ENCODE measurements at places on chromosomes 3 and 15. TPM values are rescaled to one million over a fixed set of nuclear protein-coding genes. Genes with fewer than 3 reads are reported as not detected.

- no peak for DNase-seq
Observed at GRCh38 chr15:85500060-85500708, 119.8 kb downstream of the AKAP13 start.

DNA sequence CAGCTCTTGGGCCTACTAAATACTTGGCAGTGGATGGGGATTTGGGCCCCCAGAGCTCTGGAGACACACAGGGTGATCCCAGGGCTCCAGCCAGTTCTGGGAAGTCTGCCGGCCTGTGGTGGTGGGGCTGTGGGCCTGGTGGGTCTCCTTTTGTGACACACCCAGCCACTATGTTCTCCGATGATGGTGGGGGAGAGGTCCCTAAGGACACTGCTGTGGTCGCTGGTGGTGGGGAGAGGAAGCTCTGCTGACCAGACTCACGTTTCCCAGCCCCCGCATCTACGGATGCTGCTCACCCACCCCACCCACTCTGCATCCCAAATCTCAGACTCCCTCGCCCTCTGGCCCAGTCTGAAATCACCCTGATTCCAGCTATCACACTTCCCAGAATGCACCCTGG, 396 bp downstream of the PLA2G4D start:
- no peak for DNase-seq

DNA sequence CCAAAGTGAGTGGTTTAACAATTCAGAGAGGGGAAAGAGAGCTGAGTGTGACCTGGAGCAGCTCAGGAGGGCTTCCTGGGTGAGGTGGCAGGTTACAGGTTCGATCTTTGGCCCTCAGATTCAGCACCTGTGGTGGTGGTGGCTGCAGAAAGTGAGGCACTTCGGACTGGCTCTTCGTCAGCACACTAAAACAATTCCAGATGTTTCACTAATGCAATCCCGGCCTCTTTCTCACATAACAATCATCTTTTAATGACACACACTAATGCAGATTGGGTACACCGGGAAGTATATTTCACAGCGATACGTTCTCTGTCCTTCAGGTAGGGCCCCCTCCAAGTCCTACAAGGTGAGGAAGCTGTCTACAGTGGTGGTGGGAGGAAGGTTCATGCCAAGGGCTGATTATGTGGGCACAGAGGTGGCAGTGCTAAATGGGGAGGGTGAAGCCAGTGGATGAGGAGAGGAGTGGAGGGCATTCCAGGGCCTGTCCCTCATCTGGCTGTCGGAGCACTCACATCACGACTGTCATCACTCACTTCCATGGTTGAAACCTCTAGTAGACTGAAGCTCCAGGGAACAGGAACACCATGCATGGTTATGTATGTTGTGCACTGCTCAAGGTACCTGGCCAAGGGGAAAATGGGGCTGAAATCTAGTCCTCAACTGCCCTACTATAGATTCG, 171.1 kb downstream of the RAB11A start:
- no peak for DNase-seq

NOP10 gene
- polyA plus RNA-seq = 121 TPM

NANOGP8 gene
- polyA plus RNA-seq = not detected

DNA sequence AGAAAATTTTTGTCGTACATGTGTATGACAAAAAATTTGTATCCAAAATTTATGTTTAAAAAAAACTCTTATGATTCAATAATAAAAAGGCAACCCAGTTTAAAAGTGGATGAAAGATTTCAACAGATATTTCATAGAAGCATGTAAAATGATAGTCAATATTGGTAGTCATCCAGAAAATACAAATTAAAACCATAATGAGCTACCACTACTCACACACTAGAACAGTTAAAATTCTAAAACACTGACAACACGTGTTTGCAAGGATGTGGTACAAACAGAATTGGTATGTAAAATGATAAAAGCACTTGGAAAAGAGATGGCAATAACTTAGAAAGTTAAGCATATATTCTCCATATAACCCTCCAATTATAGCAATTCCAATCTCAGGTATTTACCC, 303.0 kb upstream of the NR2F2 start:
- DNase-seq = no peak

DNA sequence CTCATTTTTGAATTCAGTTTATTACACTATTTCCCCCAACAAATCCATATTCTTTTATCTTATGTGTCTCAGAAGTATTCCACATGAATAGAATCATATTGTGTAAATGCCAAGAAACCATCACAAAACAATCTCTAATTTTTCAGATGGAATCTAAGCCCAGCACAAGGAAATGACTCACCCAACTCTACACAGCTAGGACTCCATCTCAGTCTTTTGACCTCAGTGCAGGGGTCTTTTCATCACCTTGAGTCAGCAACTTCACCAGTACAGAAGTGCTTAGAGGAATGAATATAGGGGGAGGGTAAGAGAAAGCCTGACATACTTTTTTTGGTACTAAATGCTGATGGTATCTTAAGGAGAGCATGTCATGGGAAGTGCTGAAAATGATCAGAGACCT, 169.3 kb upstream of the LRRN1 start:
- DNase-seq = no peak

STAC gene
- 9.1 TPM for polyA plus RNA-seq

DNA sequence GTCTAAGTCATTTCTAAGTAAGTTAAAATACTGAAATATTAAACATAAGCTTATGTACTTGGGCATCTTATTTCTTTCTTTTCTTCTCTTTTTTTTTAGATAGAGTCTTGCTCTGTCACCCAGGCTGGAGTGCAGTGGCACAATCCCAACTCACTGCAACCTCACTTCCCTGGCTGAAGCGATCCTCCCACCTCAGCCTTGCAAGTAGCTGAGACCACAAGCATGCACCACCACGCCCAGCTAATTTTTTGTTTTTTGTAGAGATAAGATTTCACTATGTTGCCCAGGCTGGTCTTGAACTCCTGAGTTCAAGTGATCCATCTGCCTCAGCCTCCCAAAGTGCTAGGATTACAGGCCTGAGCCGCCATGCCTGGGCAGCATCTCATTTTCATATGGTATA, 16.0 kb upstream of the ZNF710 start:
- DNase-seq = no peak

LARP6 gene
- polyA plus RNA-seq = 13.8 TPM

CYP8B1 gene
- 0.62 TPM for polyA plus RNA-seq

DNA sequence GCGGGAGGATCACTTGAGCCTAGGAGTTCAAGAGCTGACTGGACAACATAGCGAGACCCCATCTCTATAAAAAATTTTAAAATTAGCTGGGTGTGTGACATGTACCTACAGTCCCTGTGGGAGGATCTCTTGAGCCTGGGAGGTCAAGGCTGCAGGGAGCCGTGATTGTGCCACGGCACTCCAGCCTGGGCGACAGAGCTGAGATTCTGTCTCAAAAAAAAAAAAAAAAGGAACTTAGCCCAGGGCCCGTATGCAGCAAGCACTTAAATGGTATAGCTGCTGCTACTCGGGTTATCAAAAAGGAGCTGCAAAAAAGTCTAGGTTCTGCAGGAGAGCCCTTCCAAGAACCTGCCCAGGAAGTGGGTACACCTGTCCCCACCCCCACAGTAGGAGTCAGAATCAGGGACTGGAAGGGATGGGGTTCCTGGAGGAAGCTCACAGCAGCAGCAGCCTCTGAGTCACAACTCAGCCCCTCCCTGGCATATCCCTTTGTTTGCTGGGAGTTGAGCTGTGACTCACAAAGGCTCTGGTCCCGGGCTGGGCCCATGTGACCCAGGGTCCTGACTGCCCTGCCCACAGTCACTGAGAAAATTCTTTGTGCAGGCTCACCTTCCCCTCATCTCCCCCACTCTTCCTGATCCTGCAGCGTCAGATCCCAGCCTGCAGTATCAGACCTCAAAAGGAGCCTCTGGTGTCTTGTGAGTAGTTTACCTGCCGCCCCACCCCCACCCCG, at the start of gene SPATA12:
SPATA12 (plus strand) TSS at position 576 of the 733 bp plus-strand sequence. CDS start 13,031 bp downstream, outside the sequence.
- DNase-seq = no peak

DNA sequence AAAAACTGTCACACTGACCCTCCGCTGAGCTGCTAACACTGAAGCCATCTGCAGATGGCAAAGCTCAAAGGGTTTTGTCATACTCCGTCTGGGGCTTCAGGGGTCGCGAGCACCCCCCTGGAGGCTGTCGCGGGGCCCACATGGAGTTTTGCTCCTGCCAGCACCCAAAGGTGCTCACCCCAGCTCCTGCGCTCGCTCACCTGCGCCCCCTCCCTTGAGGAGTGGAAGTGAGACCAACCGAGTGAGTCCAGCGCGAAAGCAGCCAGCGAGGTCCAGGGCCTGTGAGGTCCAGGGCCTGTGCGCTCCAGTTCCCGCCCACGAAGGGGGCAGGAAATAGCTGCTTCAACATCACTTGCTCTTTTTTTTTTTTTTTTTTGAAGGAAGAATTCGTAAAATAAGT, 208.5 kb downstream of the ROBO2 start:
- no peak for DNase-seq

DNA sequence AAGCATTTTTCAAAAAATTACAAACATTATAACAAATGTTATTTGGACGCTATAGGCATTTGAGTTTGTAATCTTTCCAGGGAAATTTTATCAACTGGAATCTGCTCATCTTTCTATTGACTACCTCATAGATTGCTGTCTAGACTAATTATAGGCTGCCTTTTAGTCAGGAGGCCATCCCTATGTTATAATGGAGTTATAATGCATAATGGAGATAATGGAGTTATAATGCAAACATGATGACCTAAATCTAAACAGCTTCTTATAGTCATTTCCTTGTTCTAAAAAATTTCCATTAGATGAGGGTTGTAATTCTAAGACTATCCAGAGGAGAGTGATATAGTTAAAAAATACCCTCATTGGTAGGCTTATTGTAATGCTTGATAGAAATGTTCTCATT, 226.4 kb downstream of the SI start:
- no peak for DNase-seq

GRCh38 chr3:118075873-118076272, 958.8 kb downstream of the IGSF11 start:
- DNase-seq = no peak

PLA1A gene
- 6.0 TPM for polyA plus RNA-seq

DNA sequence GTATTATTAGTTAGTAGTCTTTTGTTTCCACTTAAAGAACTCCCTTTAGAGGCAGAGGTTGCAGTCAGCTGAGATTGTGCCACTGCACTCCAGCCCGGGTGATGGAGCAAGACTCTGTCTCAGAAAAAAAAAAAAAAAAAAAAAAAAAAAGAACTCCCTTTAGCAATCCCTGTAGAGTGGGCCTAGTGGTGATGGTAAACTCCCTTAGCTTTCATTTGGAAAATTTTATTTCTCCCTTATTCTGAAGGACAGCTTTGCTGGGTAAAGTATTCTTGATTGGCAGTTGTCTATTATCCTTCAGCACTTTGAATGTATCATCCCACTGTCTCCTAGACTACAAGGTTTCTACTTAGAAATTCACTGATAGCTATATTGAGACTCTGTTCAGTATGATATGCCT, 46.0 kb downstream of the RPL39L start:
- DNase-seq = no peak

- no peak for DNase-seq
Observed at GRCh38 chr3:113557374-113557773, 25.0 kb downstream of the SIDT1 start.

FBN1 gene
- polyA plus RNA-seq = 109 TPM

DNA sequence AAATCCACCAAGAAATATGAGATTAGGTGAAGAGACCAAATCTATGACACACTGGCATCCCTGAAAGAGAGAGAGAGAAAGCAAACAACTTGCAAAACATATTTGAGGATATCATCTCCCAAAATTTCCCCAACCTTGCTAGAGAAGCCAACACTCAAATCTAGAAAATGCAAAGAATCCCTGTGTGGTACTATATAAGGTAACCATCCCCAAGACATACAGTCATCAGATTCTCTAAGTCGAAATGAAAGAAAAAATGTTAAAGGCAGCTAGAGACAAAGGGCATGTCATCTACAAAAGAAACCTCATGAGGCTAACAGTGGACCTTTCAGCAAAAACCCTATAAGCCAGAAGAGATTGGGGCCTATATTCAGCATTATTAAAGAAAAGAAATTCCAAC, 622.1 kb upstream of the LMCD1 start:
- DNase-seq = no peak

LOXL1 gene
- polyA plus RNA-seq = 86.1 TPM

DNA sequence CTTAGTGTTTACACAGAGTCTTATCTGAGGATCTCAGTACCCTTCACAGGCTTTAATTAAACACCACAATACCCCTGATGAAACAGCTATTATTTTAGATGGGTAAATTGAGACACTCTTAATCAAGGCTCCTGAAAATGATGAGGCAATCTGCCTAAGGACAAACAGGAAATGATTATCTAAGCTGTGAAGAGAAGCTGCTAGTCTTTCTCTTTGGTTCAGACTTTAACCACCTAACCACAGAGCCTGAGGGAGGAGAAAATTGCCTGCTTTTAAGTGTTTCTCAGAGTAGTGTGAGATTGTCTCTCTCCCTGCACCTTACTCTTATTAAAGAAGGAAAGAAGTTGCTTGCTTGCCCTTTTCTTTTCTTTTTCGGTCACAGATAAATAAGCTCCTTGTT, 364.3 kb upstream of the ADAMTS9 start:
- DNase-seq = no peak

GRCh38 chr3:193852901-193853300, 259.9 kb downstream of the OPA1 start:
- no peak for DNase-seq

BTLA gene
- 0.84 TPM for polyA plus RNA-seq

DNA sequence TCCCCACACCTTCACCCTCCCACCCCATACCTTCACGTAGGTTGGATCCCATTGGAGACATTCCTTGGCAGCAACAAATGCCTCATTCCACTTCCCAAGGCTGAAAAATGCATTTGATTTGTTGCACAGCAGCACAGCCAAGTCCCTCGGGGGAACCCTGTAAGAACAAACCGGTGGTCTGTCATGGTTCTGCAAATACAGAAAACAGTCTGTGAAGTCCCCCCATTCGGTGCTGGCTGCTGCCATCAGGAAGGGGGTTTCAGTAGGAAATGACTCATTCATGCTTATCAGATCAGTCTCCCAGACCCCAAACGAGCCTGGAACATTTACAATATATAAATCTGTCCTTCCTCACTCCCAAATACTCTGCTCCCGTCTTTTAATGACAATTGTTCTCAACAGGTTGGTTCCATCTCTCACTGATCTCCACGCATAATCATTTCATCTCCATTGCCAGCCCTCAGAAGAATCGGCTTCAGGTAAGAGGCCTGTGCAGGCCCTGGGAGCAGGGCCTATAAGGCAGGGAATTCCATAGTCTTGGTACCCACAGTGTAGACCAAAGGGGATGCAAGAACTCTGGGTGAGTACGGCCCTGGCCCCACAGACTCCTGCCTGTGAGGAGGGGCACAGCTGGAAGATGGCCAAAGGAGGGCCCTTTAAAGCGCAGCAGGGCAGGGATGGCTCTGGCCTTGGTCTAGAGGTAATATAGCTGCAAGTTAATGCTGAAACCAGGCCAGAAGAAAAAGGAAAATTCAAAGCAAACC, 41.6 kb downstream of the TRANK1 start:
- DNase-seq = no peak
